CD4-positive, alpha-beta T cell treated with Interleukin-4 for 4 hours (primary cell): ENCODE measurements at places on chromosomes 1 and 21.

DNA sequence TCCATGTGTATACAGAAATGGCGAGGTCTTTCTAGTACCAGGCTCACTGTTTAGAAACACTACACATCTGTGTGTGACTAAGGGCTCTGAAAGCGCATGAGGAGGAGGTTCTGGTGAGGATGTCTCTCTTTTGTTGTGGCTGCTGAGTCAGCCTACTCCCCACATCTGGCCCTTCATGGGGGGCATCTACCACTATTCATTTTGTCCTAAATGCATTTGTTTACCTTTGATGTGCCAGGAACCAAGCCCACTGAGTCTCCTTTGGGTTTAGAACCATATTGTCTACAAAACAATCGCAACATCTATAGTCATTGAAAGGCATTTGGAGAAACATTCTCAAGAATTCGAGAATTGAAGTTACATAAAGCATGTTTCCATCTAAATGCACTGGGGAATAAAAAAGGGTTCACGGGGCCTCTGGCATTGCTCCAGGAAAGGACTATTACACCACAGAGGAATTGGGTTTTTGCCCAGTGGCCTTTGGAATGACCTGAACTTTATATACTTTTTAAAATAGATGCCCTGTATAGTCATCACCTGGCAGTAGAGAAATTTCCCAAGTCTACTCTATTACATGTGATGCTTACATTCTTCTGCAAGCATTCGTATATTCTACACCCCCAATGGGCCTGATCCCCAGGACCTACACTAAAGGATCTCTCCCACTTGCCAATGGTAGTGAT is 35.1 kb upstream of the ADORA3 start:
- no peak for DNase-seq

GRCh38 chr1:84379138-84379916 is 19.0 kb upstream of the DNASE2B start:
- no peak for DNase-seq

DNA sequence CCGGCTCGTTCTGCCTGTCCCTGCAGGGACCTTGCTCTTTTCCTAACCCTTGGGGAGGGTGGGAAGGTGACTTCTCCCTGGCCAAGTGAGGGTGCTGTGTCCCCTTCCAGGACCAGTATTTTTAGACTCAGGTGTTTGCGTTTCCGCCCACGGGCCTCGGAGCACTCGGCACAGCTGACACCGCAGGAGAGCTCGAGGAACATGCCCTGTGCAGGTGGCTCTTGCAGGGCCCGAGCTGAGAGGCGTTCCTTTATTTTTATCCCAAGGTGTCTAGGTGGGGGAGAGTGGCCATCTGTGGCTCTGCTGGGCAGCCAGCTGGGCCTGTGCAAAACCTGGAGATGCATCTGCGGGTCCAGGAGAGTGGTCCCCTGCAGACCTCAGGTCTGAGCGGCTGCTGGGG is 16.0 kb downstream of the PLCH2 start:
- DNase-seq: no peak

- DNase-seq: no peak
Measured at GRCh38 chr1:223479718-223480425, 86.7 kb downstream of the CCDC185 start.

DNA sequence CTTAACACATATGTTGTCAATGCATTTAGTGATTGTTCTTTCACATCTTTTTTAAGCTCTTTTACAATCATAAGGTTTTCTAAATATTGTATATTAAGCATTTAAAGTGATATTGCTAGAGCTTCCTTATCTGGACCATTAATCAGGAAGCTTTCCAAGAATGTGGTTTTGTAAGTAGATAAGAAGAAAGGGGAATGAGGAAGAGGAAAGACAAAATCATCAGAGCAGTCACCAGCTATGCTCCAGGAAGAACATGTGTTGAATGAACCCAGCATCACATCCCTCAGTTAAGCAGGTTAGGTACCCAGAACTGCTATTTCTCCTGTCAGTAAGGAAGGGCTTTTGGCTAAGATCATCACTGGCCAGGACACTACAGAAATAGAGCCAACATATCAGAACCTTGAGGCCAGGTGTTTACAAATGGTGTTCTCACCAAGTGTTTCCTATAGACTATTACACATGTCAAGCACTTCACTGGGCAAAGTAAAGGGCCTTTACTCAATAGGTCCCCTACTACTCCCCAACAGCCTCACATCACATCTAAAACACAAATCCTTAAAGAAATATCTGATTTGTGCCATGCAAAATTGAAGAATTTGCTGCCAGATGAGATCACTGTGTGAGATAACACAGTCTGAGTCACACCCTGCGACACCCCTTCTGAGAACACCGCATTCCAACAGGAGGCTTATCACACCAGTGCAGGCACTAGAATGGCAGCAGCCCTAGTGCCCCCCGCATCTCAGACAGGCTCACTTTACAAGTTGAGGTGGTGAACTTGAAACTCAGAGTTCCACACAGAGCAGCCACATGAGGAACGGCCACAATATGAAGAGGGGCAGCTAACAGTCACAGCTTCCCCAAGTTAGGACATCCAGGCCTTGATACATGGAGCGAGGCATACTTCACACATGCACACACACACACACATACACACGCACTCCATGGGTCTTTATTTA is 1.8 kb upstream of the SPRR2A start:
- DNase-seq: no peak

- no peak for DNase-seq
Measured at GRCh38 chr1:78587211-78587610, 33.0 kb upstream of the IFI44L start.
